ENCODE measurements at places on chromosomes 3 and 15.

- DNase-seq: no peak
These were observed 9.0 kb upstream of the TSC22D2 start for GRCh38 chr3:150399060-150399459.

- no peak for DNase-seq
These were observed 6.0 kb upstream of the MAP4 start for GRCh38 chr3:48022178-48022577.

- DNase-seq: no peak
These were observed 4.4 kb downstream of the PRSS50 start for GRCh38 chr3:46713050-46713897.

- DNase-seq: no peak
These were observed 1102.2 kb downstream of the IGSF11 start for GRCh38 chr3:117932441-117932840.

DNA sequence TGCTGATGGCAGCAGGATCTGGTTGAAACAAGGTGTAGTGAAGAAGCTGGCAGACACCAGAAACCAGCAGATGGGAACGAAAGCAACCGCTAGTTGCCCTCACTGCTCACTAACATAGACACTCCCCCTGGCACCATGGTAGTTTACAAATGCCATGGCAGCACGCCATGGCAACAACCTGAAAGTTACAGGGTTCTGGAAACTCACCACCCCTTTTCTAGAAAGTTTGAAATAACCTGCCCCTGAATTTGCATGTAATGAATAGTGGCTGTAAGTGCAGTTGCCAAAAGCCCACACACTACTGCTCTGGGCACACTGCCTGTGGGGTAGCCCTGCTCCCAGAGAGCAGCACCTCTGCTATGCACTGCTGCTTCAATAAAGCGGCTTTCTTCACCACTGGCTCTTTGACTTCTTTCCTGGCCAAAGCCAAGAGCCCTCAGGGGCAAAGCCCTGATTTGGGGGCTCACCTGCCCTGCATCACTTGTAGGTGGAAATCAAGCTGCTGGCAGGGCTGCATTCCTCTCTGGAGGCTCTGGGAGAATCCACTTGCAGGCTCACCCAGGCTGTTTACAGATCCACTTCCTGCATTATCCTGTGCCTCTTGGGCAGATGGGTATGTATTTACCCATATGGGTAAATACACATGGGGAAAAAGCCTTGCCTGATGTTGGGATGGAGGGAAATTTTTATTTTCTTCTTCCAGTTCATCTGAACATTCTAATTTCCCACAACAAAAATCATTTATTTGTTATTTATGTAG is 2.0 kb upstream of the GP9 start:
- DNase-seq: no peak

- no peak for DNase-seq
These were observed 781.2 kb upstream of the ARPP21 start for GRCh38 chr3:34858067-34858660.

GRCh38 chr15:33941279-33942063 is 26.8 kb upstream of the CHRM5 start:
- no peak for DNase-seq

DNA sequence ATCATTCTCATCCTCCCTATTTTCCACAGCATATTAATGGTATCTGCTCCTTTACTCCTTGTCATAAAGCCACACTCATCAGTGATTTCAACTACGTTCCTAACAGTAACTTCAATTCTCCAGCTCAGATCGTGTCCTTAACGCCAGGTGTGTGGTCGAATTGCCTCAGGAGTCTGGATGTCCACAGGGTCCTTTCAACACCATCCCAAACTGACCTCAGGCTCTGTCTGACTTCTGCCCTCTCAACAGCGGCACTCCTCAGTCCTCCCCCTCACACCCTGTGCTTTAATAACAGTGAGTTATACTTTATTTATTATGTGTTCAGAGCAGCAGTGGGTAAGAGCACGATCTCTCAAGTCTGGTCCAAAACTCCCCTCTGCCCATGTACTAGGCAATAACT is 42.4 kb downstream of the ST3GAL6 start:
- DNase-seq: no peak

- DNase-seq: no peak
These were observed 258.1 kb downstream of the TIGIT start for GRCh38 chr3:114551770-114552526.

DNA sequence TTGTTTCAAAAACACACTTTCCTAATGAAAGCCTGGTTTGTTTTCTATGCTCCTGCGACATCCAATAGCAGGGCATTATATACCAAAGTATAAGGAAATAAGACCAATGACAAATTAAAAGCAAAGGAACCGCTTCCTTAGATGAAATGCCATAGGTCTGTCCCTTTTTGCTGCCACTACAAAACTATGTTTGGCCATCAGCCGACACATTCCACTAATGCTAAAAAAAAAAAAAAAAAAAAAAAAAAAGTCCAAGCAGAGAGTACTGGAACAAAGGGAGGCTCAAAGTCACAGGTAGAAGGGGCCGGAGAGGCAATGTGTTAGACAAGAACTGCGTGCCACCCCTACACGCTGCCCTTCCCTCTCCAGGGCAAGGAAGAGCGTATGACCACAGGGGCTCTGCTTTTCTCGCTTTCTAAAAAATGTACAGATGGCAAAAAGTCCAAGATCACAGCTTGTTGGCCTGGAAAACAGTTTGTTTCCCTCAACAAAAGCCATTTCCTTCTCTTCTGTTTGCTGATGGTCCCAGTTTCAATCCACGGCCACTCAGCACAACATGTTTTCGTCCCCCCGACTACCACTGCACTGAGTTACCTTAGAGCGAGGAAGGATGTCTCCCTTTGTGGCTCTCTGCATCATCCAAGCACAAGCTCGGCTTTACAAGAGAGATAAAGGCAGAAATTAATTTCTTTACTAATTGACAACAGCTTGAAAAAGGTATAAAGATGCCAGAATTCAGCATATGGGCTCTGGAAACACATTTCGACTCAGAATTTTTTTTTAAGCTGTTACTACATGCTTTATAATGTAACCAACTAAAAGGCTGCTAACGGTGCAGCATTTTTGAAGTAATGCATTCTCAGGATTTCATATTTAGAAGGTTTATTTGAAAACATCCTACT is 70.8 kb downstream of the ABTB1 start:
- DNase-seq: no peak

- no peak for DNase-seq
These were observed 470.2 kb upstream of the RASGRP1 start for GRCh38 chr15:39034816-39035215.
